ENCODE measurements at places on chromosomes 4 and X.

DNA sequence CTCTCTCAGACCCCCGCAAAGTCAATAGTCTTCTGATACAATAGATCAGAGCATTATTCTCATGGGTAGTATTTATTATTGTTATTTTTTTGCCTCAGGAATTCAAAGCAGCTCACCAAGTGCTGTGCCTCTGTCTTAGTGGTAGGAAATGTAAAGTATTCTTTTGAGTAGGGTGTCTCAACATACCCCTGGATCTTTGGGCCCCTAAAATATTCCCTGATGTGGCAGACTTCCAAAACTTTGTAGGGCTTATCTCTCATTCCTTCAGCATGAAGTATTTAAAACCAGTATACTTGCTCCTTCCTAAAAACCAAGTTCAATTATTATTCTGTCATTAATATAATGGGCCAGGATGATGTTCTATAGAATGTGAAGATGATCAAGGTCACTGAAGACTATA lies 115.3 kb upstream of the ZNF827 start:
- no peak for DNase-seq

DNA sequence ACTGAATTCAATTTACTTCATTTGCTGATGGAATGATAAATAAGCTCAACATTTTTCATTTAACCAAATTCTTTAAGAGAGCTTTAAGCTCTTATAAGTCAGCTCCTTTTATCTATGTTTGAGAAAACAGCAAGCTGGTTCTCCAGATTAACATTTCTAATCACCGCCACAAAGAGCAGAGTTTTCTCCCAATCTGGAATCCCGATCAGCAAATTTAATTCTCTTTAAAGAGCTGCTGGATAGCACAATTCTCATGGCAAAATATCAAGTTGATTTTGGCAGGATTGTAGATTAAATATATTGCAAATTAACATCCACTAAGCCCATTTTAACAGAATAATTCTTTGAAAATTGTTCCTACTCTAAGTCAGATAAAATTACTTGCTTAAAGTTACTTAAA lies 48.8 kb downstream of the RPS6KA3 start:
- DNase-seq = no peak

GRCh38 chr4:129345609-129346008 lies 249.7 kb downstream of the C4orf33 start:
- DNase-seq = no peak

- DNase-seq = peak; percentile 85
Measured at GRCh38 chr4:137635108-137635507, 102.8 kb upstream of the PCDH18 start.

DNA sequence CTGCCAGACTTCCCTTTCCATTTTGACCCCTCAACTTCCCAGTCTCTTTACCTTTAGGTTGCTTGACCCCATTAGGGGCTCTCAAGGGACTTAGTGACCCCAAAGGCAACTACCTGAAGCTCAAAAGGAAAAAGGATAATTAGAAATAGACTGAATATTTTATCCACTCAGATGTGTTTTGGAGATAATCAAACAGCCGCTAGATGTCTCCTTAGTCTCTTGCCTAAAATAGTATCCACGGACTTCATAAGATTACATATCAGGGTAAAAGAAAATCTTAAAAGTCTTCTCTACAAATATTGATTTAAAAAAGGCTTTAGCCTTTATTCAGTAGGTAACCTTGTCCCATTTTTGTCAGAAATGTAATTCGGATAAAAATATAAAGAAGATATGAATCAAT lies 21.0 kb upstream of the RHOXF2 start:
- DNase-seq = no peak
